ENCODE measurements at places on chromosomes 3 and 15.

DNA sequence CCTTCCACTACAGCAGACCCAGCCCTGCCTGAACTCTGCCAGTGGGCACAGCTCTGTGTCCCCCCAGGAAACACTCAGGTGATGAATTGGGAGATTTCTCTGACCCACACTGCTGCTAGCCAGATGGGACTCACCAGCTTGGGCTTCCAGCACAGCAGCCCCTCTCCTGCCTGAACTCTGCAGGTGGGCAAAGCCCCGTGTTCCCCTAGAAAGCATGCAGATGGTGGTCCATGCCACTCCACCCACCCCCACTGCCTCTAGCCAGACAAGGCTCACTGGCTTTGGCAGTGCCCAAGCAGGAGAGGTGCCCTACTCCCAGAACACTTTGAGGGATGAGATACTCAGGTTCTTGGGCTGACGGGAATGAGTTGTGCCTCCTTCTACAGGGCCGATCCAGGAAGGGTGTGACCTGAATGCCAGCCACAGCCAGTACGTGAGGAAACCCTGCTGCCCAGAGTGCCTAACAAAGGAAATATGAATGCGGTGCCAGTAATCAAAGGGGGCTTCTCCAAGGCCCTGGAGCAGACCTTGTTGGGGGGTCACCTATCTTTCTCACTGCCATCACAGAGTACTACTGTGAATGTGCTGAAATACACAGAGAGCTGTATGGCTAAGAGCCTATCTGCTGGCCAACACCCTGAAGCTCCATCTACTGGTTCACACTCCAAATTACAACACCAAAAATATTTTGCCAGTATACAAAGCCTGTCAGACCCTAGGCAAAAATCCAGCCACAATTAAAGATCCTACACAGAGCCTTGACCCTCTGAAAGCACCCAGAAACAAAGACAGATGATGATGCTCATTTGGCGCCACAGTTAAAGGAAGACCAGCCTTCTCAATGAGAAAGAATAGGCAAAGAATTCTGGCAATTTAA is 61.9 kb downstream of the BTLA start:
- DNase-seq: no peak

- no peak for DNase-seq
Observed at GRCh38 chr3:84978843-84979242, 20.1 kb downstream of the CADM2 start.

GRCh38 chr3:131242201-131242600 is 139.4 kb upstream of the NUDT16 start:
- DNase-seq: no peak

DNA sequence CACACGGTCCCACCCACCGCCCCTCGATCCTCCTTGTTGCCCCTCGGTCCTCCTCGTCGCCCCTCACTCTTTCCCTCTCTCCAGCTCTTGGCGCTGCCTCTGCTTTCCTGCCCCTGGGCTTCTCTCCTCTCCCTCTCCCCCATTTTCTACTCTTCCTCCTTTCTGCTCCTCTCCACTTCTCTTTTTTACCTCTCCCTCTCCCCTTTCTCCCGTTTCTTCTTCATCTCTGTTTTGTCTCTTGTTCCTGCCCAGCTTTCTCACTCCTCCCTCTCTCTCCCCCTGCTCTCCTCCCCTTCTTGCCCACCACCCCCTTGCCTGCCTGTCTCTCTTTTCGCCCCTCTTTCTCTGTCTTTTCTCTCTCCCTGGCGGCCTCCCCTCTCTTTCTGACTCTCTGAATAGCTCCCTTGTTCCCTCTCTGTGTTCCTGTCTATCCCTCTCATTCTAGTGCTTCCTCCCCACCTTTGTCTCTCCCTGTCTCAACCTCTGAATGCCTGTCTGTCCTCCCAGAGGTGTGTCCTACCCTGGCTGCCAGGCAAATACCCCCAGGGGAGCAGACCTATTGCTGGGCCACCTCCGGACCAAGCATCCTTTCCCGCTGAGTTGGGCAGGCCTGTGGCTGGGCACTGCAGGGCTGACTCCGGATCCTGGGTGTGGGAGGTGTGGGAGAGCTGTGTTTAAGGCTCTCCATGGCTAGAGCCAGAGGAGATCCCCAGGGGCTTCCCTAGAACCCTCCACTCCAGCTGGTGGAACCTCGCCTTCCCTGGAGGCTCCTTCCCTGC is 41.0 kb downstream of the EPHB3 start:
- no peak for DNase-seq

- DNase-seq: no peak
Observed at GRCh38 chr3:176354843-176355242, 842.4 kb downstream of the TBL1XR1 start.

GRCh38 chr15:69524296-69524695 is 71.7 kb downstream of the RPLP1 start:
- no peak for DNase-seq

GRCh38 chr15:96348112-96349027 is 17.9 kb downstream of the NR2F2 start:
- no peak for DNase-seq

- no peak for DNase-seq
Observed at GRCh38 chr3:60366486-60366885, 884.8 kb downstream of the FHIT start.
